ENCODE measurements at places on chromosomes 12 and 14. TPM values are rescaled to one million over a fixed set of nuclear protein-coding genes. Genes with fewer than 3 reads are reported as not detected.

GRCh38 chr14:103326078-103326477, 8.0 kb upstream of the EIF5 start:
- no peak for DNase-seq

C12orf54 gene
- not detected for total RNA-seq

EXOC3L4 gene
- not detected for total RNA-seq

KLRC1 gene
- not detected for total RNA-seq

DNA sequence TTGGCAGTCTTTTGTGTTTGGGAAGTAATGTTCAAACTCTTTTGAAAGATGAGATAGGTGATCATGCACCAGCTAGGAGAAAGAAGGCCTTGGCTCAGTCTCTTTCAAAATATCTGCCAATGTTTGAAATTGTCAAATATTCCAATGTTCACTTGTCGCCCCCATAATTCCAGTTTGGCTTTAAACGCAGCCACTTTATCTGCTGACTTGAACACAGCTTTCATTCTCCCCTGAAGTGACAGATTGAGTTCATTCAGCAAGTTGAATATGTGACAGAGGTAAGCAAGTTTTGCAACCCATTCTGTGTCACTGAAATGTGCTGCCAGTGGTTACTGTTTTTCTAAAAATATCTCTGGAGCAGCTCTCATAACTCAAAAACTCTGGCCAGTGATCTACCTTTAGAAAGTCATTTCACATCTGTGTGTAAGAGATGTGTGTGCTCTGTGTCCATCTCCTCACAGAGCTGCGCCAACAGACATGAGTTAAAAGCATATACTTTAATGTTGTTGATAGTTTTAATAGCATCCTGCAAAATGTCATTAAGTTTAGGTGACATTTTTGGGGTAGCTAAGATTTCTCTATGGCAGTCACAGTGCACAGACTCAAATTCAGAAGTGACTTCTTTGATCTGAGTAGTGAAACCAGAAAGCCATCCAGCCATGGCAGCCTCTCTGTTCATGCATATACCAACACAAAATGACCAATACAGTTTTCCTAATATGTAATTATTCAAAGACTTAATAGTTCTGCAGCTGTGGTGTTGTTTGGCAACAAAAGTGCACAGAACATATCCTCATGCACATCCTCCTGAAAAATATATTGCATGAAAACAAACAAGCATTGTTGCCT, 614.3 kb upstream of the MIS18BP1 start:
- no peak for DNase-seq
